ENCODE measurements at places on chromosomes 6 and 20.

- no peak for DNase-seq
Observed at GRCh38 chr20:41733151-41733550, 115.0 kb upstream of the CHD6 start.

DNA sequence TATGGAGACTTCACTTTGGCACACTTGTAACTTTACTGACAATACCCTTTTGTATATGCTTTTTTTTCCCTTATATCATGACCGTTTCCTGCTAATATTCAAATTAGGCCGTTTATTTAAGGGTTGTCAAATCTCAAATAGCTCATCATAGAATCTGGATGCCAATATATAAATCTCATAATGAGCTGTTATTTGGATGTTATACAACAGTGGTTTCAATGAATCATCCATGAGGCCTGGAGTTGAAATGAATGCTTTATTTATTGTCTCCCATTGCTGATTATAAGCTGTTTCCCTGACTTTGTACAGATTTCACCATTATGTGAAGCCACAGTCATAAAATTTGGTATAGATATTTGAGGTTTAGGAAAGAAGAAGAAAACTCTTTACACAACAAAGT, 256.1 kb downstream of the PLCB1 start:
- DNase-seq = no peak

DNA sequence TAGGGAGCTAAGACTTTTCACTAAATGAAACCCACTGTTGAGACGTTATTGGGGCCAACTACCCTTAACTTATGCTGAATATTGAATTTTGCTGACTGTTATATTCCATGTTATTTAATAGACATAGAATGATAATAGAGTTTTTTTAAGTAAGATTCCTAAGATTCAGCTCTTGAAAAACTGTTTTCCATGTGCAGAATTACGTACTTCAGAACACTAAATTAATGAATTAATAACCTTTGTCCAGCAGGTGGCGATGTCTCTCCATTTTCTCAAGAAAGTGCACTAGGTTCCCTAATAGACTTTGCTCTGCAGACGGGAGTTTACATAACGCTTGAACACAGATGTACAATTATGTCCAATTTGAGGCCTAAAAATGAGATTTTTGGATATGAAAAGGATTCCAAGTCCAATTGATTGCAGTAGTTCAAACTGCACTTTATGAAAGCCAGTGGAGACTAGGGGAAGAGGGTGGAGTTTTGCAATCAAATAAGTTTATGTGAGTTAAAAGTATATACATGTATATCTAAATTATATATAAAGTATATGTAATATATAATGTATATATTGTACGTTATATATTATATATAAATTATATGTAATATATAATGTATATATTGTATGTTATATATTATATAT, 282.1 kb downstream of the UST start:
- peak; percentile 97 for DNase-seq

- DNase-seq = peak; percentile 21
Observed at GRCh38 chr6:142014515-142014914, 118.2 kb upstream of the GJE1 start.

- no peak for DNase-seq
Observed at GRCh38 chr20:40908309-40908708, 120.3 kb upstream of the TOP1 start.

- no peak for DNase-seq
Observed at GRCh38 chr6:151022492-151022891, 157.0 kb downstream of the MTHFD1L start.

DNA sequence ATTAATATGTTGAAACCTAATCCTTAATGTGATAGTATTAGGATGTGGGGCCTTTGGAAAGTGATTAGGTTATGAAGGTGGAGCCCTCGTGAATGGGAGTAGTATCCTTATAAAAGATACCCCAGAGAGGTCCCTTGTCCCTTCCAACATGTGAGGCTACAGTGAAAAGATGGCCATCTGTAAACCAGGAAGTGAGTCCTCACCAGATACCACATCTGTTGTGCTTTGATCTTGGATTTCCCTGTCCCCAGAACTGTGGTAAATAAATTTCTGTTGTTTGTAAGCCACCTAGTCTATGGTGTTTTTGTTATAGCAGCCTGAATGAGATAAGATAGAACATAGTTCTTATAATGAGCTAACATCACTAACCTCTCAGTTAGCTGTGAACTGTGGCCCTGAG, 16.6 kb upstream of the CALHM6 start:
- no peak for DNase-seq

DNA sequence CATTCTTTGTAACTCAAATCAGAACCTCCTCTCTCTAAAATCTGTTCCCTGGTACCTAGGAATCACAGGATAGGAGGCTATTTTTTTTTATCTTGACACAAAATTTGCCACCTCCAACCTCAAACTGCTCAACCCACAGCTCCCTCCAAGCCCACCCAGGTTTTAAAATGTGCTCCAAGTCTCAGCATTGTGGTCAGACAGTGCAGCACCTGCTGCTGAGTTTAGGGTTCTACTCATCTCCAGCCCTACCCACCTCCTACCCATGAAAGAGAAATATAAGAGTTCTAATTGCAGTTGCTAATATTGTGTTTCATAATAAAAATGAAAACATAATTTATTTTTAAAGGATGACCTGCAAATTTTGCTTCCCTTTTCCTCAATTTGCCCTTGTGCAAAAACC, 496.5 kb downstream of the MAFB start:
- no peak for DNase-seq

GRCh38 chr6:88734544-88734943, 228.9 kb downstream of the RNGTT start:
- DNase-seq = no peak

DNA sequence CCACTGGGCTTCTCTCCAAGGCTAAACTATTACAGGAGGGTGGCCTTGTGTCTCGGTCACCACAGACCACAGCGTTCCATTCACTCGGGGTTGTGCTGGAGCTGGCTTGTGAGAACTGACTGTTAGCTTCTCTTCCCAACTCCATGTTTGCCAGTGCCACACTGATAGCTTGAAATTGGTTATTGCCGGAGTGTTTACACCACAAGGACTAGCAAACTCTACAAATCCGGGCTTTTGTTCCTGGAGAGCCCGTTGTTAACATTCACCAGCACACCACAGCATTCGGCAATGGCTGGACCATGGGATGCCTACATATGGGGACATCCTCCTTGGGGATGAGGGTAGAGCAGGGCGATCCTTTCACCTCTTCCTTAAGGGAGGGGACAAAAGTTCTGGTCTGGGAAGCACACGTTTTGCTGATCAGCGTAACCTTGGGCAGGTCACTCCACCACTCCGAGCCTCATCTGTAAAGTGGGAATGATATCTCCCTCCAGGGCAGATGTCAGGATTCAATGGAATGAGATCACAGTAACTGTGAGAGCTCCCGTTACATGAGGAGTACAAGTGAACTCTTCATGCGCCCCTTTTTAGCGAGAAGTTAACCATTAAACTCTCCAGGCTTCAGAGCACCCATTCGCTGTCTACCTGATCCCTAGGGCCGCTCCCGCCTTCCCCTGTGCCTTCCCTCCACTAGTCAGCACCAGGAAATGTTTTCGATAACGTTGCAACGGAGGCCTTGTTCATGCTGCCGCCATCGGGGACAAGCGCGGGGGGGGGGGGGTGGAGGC, 41.7 kb upstream of the TTPAL start:
- DNase-seq = no peak

DNA sequence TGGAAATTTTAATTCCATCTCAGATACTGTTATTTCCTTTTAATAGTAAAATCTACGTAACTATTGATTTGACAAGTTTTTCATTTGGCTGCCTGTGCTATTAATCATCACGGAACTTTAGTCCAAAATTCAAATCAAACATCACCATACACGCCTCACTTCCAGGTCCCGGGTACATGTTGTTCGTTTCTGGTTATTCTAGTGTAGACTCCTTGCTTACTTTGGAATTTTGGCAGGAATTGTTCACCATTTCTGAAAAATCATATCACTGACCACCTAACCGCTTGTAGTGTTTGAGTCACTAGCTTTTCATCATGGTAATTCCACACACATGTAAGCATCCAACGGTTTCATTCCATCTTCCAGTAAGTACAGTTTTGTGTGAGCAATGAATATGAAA, 98.0 kb upstream of the NHSL1 start:
- no peak for DNase-seq

DNA sequence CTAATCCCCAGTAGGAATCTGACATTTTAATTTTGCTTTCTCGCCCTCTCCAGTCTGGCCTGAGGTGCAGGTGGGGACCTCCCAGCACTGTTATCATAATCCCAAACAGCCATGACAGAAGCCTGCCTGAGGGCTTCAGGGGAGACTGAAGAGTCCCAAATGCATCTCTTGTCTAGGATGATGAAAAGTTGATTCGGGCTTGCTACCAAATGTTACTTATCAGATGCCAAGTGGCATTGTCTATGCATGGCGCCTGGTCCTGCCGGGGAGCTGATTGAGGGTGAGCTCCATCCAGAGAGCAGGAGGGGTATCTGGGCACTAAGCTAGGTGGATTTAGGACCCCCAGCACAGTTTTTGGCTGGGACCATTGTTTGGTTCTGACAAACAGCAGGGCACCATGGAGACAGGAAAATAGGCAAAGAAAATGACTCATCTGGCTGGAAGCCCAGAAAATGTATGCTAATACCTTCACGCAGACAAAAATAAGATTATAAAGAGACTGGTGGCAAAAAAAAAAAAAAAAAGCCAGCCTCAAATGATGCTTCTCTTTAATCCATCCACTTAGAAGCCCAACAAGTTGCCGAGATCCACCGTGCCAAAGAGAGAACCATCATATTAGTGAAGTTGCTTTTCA, 513.7 kb upstream of the SULF2 start:
- DNase-seq = peak; percentile 86

DNA sequence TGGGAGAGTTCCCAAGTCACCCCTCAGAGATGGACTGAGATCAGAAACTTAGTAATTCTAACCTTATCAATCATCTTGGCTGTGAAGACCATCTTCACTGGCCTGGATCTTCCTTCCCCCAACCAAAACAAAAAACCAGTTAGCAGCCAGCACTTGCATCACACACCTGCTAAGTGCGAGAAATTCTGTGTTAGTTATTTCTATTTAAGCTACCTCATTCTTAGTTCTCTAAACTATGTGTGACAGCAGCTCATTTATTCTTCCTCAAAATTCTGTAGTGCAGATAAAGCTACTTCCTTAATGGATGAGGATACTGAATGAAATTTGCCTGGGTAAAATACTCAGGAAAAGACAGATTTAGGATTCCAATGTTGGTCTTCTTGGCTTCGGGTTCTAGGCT, 18.2 kb upstream of the TAGAP start:
- no peak for DNase-seq

GRCh38 chr6:163159110-163159509, 255.4 kb upstream of the QKI start:
- DNase-seq = no peak

- no peak for DNase-seq
Observed at GRCh38 chr20:54657268-54657826, 182.0 kb downstream of the DOK5 start.

DNA sequence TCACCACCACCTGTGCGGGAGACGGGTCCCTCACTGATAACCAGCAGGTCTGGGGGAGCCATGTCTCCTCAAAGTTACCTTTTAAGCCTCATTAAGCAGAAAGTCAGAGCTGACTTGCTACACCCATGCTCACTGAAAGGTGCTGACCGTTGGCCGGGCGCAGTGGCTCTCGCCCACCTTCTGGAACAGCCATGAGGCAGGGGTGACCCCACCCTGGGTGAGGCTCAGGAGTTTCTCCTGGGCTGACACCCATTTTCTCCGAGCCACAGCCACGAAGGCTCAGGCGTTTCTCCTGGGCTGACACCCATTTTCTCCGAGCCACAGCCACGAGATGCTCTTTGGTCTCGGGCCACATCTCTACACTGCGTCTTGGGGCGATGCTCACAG, 10.2 kb downstream of the BHLHE23 start:
- DNase-seq = no peak

DNA sequence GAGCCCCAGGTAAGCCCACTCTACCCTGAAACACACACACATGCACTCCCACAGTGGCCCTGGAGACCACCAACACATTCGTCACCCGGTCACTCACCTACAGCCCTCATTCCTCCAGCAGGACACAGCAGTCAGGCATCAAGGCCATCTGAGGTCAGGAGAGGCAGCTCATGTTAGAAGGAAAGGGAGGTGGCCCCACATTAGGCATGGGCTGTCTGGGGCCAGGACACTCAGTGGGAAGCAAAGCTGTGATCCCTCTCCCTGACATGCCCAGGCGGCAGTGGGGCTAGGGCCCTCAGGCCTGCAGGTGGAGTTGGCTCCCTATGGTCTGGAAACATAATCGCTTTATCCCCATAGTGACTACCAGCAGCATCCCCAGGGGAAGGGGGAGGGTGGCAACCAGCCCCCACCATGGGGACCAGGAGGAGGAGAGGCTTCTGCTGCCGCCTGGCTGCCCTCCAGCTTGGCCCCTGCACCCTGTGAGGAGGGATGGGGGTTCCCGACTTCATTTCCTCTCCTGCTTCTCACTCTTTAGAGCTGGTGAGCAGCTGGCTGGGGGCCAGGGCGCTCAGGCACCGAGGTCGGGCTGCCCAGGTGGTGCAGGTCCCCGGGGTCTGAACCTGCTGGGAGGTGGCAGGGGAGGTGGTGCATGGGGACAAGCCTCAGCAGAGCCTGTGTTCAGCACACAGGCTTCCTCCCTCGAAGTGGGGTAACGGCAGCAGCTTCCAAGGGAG, 76.6 kb upstream of the CST7 start:
- peak; percentile 7 for DNase-seq

DNA sequence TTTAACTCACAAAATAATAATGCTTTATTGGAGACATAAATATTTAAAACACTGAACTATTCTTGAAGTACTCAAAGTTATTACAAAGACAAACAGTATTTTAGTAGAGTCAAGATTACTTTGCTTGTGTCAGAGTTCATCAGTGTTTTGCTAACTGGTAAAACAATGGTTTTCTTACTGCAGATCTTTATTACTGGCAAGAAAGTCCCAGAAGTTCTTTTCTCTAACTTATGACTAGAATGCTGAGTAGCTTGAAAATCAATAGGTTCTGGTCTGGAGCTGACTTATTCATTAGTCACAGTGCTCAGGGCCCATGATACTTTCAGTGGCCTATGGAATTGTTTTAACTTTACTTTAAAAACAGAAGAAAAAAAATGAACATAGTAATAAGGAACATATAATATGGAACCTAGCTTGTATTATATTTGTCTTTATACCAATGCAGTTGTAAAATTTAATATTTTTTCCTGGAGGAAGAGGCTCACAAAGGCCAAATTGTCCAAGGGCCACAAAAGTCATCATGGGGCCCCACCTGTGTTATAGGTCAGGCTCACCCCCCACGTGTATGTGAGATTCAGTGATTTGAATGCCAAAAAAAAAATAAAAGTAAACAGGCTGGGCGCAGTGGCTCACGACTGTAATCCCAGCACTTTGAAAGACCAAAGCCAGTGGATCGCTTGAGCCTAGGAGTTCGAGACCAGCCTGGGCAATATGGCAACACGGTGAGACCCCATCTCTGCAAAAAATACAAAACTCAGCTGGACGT, 53.3 kb downstream of the PLEKHG1 start:
- no peak for DNase-seq

- DNase-seq = no peak
Observed at GRCh38 chr20:24332956-24333355, 136.5 kb upstream of the SYNDIG1 start.

- DNase-seq = no peak
Observed at GRCh38 chr6:129073051-129073450, 190.1 kb downstream of the LAMA2 start.
